Gastrocnemius medialis (tissue), 4 donors: ENCODE measurements at places on chromosomes 12 and 14.

GRCh38 chr12:117347588-117347987 lies 13.8 kb downstream of the NOS1 start:
- DNase-seq: no peak

GRCh38 chr14:64098120-64098519 lies 196.1 kb downstream of the ESR2 start:
- DNase-seq: no peak

DNA sequence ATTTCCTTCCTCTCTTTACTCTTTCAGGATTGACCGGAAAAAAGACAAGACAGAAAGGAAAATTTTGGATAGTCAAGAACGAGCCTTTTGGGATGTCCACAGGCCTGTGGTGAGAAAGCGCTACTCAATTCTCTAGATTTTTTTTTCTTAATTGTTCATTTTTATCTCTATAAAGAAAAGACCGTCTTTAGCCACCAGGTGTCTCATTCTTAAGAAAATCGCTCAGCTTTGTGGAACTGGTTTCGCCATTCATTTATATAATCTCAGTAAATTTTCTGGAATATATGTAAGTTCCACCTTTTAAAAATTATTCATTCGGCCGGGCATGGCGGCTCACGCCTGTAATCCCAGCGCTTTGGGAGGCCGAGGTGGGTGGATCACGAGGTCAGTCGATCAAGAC lies 421.1 kb downstream of the DPF3 start:
- no peak for DNase-seq

DNA sequence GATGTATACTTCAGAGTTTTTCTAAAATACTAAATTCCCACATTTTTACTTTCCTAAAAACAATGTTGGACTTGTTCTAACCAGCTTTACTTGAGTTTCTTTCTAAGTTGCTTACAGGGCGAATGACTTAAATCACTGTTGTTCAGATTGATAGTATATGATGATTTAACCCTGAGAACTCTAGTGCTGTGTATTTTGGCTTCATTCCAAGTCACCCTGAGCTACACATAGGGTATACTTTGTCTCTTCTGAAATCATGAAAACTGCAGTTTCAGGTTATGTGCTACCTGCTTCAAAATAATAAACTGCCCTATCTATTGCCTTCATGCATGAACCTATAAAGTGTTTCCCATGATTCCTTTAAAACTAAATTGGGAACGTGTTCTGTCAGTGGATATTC lies 162.5 kb upstream of the PDE3A start:
- no peak for DNase-seq

DNA sequence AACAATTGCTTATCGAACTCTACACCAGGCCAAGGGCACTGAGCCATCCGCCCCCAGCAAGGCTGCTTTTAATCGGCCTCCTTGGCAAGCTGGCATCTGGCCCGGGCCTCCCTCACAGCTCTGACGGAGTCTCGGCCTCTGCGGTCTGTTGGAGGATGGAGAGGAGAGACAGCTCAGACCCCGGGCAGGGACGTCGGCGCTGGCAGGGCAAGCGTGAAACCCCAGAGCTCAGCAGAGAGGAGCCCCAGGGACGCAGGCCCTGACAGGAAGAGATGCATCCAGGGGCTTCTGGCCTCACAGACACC lies 17.5 kb downstream of the CAMKK2 start:
- DNase-seq: no peak

- DNase-seq: no peak
Measured at GRCh38 chr12:49428793-49429192, 61.5 kb downstream of the SPATS2 start.

GRCh38 chr14:54698966-54699530 lies 132.1 kb downstream of the SAMD4A start:
- peak; percentile 84 for DNase-seq

DNA sequence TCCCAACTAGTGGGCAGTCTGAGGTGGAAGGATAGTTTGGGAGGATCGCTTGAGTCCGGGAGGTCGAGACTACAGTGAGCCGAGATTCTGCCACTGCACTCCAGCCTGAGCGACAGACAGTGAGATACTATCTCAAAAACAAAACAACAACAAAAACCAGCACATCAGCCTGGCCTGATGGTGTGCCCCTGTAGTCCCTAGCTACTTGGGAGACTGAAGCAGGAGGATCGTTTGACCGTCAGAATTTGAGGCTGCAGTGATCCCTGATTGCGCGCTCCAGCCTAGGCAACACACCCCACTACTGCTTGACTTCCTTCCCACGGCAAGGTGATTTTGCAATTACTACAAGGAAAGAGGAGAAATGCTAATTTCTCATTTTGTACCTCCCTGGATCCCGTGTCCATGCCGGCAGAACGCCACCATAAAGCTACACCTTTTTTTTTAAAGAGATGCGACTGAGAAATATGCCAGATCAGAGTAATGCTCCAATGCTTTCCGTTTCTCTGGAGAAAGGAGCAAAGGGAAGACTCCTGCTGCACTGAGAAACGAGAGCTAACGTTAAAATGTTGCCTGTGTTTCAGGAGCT lies 672 bp upstream of the SCFD1 start:
- no peak for DNase-seq

DNA sequence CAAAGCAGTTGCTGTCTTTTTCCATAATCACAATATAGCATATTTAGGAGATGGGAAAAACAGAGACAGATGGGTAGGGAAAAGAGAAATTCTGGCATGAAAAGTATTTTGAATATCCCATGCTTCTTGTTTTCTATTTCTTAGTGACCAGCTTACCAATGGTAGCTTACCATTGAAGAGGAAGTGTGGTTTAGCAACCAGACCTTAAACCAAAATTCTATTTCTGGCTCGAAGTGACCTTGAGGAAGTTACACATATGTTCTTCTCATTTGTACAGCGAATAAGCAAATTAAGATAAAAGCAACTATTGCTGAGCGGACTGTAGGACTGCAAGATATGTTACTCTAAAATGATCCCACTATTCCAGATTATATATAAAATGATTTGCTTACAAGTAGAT lies 82.9 kb downstream of the FGD4 start:
- no peak for DNase-seq
